ENCODE measurements at places on chromosomes 16 and 17. TPM values are rescaled to one million over a fixed set of nuclear protein-coding genes. Genes with fewer than 3 reads are reported as not detected.

DNA sequence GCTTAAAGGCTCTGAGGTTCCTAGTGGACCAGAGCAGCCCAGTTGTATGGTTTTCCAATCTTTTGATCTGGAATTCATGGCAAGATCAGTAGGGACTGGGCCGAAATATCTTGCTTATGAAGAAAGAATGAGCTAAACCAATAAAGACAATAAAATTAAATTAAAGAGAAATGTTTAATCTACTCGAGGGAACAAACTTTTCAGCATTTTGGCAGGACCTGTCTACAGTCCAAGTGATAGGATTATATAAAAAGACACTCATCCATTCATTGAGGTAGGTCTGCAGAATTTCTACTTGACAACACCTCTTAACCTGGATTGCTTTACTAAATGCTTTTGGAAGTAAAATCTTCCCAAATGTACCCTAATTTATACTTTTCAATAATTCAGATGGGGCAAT is 113.6 kb downstream of the AXIN2 start:
- DNase-seq = no peak

DNA sequence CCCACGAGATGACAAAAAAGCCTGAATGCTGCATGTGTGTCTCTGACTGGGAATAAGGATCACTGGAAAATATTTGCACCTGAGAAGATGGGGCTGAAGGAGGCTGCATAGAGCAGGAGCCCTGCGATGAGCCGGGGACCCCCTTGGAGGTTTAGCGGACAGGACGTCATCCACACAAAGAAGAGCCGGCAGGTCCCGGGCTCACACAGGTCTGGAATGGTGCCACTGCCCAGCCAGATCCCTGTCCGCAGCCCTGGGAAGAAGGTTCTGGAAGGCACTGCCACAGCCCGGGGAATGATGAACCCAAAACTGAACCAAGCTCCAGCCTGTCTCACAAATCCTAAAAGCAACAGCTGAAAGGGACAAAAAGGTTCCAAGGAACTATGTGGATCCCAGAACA is 101.8 kb downstream of the ANKRD11 start:
- DNase-seq = no peak

- DNase-seq = no peak
Observed at GRCh38 chr16:20336955-20337354, 9.6 kb upstream of the GP2 start.

ITGAD gene
- total RNA-seq = 1.5 TPM

- DNase-seq = no peak
Observed at GRCh38 chr17:32940706-32941390, 12.9 kb downstream of the TMEM98 start.

RNFT1 gene
- total RNA-seq = 22.6 TPM

- no peak for DNase-seq
Observed at GRCh38 chr16:35188288-35189155, 1729.1 kb downstream of the TP53TG3F start.

DNA sequence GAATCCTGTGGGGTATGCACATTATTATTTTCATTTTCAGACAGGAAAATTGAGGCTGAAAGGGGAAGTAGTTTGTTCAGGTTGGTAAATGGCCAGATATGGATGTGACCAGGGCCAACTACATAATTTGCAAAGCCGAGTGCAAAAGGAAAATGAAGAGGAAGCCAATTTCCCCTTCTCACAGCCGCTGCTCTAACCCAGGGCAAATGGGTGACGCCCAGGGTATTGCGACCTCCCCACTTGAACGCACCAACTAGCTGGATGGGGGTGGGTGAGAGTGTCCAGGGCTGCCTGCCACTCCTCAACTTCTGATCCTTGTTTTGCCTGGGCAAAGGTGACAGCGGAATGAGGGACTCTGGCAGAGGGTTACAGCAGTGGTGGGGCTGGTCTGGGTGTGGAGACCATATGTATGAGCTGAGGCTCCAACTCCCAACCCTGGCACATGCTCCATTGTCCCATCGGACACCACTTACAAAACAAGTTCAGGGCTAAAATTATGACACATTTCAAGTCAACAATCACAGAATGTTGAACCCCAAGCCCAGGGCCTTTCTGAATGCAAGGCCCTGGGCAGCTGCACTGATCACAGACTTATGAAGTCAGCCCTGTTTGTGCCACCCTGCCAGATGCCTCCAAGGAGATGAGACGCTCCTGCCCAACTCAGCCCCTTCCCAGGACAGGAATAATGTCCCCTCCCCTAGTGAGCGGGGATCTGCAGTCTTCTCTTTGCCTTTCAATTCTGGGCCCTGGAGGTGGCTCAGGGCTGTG is 1.7 kb downstream of the ANKRD40CL start:
- no peak for DNase-seq

DNA sequence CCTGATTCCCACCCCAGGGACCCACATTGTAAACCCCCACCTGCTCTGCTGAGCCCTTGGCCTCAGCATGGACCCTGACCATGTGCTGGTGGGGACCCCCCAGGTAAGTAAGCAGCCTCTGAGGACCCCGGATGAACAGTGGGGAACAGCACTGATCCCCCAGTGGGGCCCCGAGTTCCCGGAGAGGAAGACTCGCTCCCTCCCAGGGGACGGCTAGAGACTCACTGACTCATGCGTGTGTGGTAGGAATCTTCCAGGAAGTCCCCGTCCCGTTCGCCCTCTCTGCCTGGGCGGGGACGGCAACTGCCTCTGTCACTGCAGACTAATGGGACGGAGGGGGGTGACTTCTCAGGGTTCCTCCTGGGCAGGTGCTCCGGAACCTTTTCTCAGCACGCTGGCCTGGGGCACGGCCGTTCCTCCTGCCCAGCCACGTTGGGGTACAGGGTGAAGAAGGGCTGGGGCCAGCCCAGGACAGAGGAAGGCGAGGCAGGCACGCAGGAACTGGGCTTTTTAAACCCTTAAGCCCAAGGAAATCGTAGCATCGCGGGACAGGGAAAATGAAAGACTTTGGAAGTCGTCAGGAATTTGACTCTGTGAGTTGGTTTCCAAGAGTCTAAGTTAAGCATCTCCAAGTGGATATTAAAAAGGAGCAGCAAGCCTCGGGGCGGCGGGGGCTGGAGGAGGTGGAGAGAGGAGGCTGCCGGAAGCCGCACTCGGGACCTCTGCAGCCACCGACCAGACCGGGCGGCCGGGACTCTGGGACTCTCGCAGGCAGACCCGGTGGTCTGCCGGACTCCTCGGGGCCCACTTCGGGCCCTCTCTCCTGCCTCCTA is 178.7 kb downstream of the SEC14L1 start:
- peak; percentile 60 for DNase-seq

HIC1 gene
- total RNA-seq = 28.9 TPM

SLC7A6 gene
- total RNA-seq = 36.2 TPM

DNA sequence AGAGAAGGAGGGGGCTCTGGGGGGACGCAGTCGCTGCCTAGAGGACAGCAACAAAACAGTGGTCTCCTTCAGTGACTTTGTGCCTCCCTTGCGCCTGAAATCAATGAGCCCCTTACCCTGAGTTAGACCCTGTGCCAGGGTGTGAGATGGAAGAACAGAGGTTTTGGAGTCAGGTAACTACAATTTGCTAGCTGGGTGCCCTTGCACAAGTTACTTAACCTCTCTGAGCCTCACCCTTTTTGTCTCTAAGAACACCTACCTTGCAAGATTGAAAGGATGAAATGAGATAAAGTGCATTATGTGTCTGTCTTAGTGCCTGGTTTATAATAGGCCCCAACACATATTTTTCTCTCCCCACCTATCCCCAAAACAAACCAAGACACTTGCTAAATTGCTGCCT is 9.9 kb downstream of the RND2 start:
- no peak for DNase-seq

GRCh38 chr17:32318071-32318470 is 23.9 kb downstream of the C17orf75 start:
- DNase-seq = no peak

DNA sequence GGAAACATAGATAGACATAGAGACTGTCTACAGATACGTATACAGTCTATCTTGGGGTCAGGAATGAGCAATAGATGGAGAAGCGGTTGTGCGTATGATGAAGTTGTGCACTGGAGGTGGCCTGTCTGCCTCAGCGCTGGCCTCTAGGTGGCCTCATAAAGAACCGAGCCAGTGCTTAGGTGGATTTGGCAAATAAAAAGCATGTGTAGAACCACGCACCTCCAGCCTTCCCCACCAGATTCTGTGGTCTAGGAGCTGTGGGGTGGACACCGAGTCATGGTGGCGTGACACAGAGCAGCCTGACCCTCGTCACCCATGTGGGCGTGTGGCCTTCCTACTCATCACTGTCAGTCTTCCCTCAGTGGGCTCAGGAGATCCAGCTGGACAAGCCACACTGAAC is 34.0 kb downstream of the PGS1 start:
- no peak for DNase-seq

DNA sequence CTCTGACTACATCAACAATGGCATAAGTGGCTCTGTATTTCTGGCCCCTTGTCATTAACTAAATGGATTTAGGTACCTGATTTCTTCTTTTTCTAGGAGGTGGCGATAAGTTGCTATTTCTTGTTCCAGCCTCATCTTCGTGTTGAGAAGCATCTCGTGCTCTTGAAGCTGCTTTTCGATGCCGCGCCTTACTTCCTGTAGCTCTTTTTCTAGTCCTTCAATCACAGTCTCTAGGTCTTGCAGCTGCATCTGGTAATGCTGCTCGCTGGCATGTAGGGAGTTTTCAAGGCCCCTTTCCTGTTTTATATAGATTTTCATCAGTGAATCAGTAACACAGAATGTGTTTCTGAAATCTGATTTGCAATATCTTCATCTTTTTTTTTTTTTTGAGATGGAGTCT is 5.1 kb downstream of the KRT222 start:
- no peak for DNase-seq

ITGAX gene
- 38.1 TPM for total RNA-seq

DNA sequence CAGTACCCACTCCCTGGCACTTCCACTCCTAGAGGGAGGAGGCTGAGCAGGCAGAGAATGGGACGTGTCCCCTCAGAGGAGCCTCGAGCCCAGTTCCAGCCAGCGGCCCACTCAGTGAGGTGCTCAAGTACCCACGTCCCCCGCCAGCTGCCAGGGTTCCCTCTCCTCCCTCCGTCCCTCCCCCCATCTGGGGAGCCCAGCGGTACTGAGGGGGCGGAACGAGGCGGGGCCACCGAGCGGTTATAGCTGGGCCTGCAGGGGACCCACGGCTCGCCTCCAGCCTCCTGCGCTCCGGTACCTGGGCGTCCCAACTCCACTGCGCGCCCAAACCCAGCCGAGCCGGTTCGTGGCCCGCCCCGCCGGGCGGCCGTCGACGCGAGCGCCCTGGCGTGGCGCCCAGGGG is at the start of gene NPW:
TSS of gene NPW (plus strand) at position 268 of the 403 bp plus-strand sequence.
- peak; percentile 52 for DNase-seq

HSD17B1 gene
- total RNA-seq = 0.98 TPM

IRX6 gene
- 0.37 TPM for total RNA-seq

DNA sequence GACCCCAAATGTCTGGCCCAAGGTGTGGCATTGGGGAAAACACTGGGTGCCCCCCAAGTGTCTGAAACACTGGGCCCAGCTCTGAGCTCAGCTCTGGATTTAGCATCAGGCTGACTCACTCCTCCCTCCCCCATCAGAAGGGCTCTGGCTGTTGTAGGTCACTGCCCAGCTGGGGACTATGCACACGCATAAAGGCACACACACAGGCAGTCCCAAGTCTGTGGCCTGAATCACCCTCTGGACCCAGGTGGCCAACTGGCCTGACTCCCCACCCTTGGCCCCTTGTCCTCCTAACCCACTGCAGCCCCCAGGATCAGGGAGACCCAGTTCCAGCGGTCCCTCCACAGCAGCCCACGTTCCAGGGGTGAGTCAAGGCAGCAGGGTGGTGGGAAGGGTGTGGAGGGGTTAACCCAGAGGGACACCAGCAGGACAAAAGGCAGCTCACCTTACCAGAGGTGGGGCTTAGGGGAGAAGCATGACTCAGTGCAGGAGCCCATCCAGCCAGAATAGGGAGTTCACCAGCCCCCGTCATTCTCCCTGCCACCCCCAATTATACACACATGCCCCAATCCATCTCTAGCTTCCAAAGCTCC is 47.0 kb downstream of the MYO18A start:
- DNase-seq = no peak

DNA sequence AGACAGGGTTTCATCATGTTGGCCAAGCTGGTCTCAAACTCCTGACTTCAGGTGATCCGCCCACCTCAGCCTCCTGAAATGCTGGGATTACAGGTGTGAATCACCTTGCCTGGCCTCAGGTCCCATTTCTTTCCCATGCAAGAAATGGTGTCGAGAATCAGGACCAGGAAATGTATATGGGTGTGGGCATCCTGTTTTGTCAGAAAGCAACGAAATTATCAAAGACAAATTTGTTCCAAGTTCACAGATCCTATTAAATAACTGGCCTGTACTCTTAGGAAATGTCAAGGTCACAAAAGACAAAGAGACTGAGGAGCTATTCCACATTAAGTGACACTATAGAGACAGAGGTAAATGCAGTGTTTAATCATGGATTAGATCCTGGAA is 17.1 kb upstream of the ST6GALNAC1 start:
- DNase-seq = no peak

- no peak for DNase-seq
Observed at GRCh38 chr16:10849736-10850477, 27.1 kb upstream of the CIITA start.

GRCh38 chr17:14052886-14053615 is 16.3 kb upstream of the COX10 start:
- no peak for DNase-seq

DNA sequence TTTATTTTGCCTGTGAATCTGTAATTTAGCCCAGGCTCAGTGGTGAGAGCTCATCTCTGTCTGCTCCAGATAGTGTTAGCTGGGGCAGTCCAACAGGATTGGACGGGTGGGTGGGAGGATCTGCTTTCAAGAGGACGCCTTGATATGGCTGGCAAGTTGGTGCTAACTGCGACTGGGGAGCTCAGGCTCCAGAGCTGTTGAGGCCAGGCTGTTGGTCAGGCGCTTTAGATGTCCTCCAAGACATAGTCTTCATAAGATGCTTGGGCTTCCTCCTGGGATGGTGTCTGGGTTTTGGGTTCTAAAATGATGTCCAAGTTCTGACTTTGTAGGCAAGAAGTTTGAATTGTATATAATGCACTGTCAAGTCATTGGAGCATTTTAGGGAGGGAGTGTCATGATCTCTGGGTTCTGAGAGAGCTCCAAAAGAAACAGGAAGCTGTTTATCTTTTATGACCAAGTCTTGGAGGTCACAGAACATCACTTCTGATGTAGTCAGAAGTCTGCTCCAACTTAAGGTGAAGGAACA is 12.8 kb upstream of the PCTP start:
- no peak for DNase-seq

ARHGAP44 gene
- 28.3 TPM for total RNA-seq

GRCh38 chr17:37764383-37764782 is 19.5 kb upstream of the HNF1B start:
- DNase-seq = no peak

GRCh38 chr17:48564188-48565021 is 13.7 kb downstream of the HOXB4 start:
- DNase-seq = no peak

DNA sequence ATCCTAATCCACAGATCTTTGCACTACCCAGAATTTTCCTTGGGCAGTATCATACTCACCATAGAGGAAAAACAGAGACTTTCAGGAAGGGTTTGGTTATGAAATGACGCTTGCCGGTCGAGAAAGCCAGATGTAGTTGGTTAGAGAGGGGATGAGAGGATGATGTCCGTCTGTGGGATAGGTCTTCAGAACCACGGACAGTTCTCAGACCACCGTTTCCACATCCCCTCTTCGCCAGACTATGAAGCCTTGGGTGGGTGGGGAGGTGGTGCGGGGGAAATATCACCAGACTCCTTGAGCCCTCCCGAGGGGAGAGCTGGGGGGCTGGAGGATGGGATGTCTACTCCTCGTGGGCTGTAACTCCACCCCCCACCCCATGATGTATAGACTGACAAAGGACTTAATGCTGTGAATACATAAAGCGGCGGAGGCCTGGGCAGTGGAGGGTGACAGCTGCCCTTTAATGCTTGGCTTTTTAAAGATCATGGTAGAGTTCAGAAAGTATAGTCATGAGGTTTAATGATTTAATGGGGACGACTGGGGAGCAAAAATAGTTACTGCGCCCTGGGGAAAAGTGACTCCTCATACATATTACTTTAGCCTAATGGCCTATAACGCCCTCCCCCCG is 96.6 kb downstream of the MRM1 start:
- DNase-seq = peak; percentile 73
